ENCODE measurements at places on chromosomes 12 and 14.
A peak's percentile ranks its signal among the peaks of the same experiment; 100 is the strongest.

GRCh38 chr14:88106377-88106776, 101.4 kb downstream of the GPR65 start:
- no peak for DNase-seq

GRCh38 chr12:58481811-58482210, 438.5 kb downstream of the LRIG3 start:
- no peak for DNase-seq

DNA sequence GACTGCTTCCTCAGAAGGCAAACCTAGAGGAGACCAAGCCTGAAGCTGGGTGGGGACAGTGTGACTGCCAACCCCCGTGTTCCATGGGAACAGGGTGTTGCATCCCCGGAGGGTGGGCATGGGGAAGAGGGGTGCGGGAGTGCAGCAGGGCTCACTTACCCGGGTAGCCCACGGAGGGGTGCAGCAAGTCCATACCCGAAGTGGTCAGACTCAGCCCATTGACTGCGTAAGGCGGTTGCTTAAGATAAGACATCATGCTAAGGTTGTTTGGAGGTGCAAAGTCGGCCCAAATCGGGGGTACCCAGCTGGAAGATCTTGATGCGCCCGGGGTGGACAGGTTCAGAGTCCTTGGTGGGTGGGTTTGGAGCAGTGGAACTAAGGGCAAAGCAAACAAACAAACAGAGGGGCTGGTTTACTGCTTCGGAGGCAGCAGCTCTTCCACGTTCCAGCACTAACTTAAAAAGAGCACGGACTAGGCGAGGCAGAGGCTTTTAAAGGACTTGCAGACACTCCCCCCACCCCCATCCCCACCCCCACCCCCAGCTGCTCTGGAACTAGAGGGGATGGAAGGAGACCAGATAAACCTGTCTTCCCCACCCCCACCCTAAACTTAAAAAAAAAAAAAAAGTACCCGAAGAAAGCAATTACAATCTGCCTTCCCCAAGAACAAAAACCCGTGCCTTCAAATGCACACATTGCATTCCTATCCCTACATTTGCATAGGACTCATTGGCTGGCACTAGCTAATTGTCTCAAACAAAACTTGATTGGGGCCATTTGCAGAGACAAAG, 4.9 kb downstream of the OTX2 start:
- DNase-seq, result no peak

DNA sequence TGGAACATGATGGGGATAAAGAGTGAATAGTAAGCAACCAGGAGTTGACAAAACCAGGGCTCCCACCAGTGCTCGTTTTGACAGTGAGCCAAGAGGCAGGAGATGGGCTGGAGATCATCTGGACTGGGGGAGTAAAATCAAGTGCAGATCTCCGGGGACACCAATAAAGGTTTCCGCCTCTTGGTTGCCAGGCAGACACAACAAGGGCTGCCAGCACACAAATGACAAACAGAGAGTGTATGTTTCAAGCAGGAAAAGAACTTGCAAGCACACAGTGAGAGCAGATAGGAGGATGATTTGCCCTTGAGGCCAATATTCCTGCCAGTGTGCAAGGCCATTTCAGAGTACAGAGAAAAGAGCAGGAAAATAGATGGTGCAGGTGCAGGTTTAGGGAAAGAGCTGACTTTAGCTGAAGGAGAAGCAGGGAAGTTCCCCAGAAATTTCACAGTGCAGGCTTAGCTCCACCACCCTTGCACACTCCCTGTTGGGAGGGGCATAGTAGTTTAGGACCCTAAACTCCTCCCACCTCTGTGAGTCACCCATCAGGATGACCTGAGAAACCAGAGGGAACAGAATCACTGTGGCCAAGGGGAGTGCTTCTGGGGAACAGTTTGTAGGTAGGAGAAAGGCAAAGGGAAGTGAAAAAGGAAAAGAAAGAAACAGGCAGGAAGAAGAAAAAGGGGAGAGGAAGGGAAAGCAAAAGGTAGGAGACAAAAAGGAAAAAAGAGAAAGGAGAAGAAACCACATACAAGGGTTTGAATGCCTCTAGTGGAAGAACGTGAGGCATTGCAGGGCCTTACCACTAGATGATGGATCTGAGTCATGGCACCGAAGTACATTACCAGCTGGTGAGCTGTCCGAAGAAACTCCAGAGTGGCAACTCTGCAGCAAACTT, 404.4 kb downstream of the SLC6A15 start:
- no peak for DNase-seq

GRCh38 chr14:93522221-93522620, 91.5 kb downstream of the UNC79 start:
- no peak for DNase-seq

DNA sequence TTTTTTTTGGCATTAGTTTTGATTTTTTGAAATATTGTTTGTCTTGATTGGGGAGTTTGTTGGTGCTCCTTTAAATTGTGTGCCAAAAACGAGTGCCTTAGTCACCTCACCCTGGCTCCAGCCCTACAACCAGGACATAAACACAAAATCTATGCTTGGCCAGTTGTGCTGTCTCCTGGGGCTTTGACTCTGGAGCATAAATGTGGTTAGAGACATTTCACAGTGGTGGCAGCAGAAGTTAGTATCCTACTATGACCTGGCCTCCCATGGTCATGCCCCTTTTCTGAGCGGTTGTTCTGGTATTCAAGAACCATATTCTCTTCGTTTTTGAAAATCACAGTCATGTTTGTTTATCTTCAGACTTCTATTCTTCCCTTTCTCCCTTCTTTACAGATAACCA, 70.7 kb upstream of the PSMA6 start:
- DNase-seq, result no peak

GRCh38 chr12:129101404-129101803, 248.1 kb downstream of the GLT1D1 start:
- no peak for DNase-seq

GRCh38 chr12:59780605-59781135, 184.8 kb downstream of the SLC16A7 start:
- peak; percentile 11 for DNase-seq

DNA sequence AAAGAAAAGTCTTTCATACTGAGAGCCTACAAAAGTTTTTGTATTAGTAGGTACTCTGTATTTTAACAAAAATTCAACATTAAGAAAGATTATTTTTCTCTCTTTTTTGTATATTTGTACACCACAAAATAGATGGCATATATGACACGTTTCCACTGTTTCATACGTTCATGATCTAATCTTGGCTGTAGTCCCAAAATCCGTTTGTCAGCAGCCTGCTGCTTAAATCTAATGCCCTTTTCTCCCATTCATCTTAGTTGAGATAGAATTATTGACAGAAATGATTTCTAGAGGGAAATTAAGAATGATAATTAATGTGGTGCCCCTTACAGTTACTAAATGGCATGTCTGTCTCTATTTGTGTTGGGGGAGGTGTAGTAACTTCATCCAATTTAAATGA, 140.7 kb upstream of the NOVA1 start:
- no peak for DNase-seq

GRCh38 chr14:37787879-37788494, 192.6 kb downstream of the TTC6 start:
- DNase-seq, result no peak

DNA sequence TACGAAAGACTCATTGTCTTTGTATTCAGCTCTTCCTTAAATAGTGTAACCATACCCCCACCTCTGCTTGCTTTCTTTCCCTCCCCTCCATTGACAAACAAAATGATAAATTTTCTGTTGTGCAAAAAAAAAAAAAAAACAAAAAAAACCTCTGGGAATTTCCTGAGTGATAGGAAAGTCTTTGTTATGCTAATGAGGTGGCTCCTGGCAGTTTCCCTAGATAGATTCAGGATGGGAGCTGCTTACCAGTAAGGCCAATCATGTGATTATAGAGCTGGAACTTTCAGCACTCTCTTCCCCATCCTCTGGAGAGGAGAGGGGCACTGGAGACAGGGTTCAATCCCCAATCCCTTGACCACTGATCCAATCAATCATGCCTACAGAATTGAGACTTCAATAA, 120.5 kb downstream of the NUAK1 start:
- no peak for DNase-seq

DNA sequence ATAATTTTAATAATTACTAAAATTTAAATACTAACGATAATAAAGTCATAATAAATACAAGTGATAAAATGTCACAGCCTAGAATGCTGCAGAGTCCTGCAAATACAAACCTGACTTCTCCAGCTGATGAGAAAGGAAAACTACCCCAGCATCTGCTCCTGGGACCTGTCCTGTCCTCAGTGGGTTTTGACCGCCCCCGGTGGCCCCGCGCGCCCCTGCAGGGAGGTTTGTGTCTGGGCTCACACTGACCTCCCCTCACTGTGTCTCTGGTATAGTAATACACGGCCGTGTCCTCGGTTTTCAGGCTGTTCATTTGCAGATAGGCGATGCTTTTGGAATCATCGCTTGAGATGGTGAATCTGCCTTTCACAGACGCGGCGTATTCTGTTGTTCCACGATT, 1139.4 kb downstream of the TMEM121 start:
- DNase-seq, result no peak

DNA sequence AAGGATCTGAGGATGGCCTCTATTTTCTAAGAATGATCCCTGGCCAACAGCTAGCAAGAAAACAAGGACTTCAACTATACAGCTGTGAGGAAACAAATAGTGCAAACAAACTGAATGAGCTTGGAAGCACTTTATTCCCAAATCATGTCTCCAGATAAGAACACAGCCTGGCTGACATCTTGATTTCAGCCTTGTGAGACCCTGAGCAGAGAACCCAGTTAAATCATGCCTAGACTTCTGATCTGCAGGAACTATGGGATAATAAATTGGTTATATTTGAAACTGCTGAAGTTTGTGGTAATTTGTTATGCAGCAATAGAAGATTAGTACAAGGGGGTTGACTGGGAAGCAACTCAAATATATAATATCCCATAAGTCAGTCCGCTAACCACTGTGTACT, 183.9 kb upstream of the BMP4 start:
- DNase-seq, result no peak

GRCh38 chr14:85461432-85462133, 68.4 kb upstream of the FLRT2 start:
- DNase-seq, result no peak

GRCh38 chr12:55930771-55931316, at the start of gene DGKA:
TSS of gene DGKA (plus strand) at chr12:55931162. CDS start at chr12:55936504, 5,342 bp downstream.
- no peak for DNase-seq

DNA sequence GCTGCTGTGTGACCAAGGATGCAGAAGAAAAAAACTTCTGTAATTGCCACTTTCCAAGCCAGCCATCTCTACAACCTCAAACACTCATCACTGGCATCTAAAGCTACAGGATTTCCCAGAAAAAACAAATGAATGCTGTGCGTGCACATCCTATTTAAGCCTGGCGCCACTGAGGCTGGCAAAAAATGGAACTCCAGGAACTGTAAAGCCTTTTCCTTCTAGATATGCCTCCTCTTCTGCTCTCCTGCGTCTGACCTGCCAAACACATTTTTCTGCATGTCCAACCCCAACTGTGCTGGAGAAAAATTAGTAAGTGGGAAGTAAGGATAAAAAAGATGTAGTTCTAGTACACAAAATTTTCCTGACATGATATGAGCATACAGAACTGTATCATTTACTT, 184.9 kb downstream of the ITPR2 start:
- DNase-seq, result no peak

DNA sequence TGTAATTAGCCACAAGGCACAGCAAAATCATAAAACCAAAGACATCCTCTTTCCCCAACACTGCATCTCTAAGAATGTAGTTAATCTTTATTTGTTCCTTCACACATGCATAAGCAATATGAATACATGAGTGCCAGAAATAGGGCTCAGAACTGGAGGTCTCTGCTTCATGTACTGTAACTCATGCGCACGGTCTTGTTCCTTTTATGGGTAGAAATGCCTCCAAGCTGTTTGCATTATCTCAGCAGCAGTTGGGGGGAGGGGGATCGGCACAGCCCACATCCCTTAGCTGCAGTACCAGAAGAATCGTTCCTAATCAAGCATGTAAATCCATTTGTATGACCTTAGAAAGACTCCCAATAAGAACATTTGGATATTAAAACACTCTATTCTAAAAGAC, 20.0 kb downstream of the RHOJ start:
- DNase-seq, result no peak

GRCh38 chr12:58269476-58269875, 328.1 kb downstream of the ATP23 start:
- DNase-seq, result no peak

GRCh38 chr12:79324571-79324970, 366.2 kb downstream of the PAWR start:
- DNase-seq, result no peak

- no peak for DNase-seq
These were observed 75.0 kb upstream of the CCDC60 start for GRCh38 chr12:119259484-119259883.

GRCh38 chr14:99394602-99395156, 86.0 kb downstream of the SETD3 start:
- no peak for DNase-seq

DNA sequence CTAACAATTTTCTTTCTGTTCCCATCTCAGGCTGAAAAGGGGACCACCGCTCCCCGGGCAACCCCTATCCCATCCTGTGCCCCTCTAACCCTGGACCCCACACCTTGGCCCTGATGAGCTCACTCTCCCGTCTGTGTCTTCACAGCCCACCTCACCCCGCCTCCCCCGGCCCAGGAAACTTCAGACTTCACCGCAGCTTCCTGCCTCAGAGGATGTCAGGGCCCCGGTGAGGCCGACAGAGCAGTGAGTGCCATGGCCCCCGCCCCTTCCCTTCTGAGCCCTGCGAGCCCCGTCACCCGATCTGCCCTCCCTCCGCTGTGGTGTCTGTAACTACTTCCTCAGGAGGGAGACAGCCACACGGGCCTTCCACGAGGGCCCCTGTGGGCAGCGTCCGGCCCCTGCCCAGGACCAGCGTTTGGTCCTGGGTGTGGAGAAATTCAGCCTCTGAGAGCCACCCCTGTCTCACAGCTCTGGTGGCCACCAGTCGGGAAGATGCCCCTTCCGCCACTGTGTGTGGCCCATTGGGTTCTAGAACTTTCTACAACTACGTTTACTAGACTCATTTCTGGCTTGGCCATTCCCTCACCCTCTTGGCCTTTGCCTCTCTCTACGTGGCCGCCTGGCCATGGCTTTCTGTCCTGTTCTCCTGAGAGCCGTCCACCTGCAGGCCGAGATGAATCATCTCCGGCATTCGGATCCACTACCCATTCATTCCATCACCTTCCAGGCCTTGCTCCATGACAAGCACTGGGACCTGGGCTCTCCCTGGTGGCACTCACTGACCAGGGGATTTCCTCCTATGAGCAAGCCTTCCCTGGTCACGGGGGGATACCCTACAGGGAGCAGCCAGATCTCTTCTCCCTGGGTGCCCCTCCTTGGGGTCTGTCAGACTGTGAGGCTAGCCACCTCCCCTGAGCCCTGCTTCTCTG, 3.4 kb downstream of the RHOF start:
- no peak for DNase-seq

GRCh38 chr12:128853600-128854197, 421 bp downstream of the GLT1D1 start:
- no peak for DNase-seq

DNA sequence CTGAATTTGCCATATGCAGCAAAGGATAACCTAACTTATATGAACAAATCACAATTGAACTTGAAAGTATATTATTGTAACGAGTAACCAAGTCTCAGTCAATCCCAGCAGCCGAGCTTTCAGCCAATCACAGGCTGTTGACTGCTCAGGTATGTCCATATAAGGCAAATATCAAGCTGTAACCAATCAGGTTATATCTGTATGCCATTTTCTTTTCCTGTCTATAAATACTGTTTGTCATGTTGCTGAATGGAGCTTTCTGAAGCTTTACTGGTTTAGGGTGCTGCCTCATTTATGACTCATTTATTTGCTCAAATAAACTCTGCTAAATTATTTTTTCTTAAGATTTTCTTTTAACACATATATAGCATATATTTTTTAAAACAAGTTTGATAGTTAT, 1059.5 kb downstream of the GALC start:
- DNase-seq, result no peak

- no peak for DNase-seq
These were observed 216.2 kb downstream of the DUSP6 start for GRCh38 chr12:89135976-89136634.

- DNase-seq, result no peak
These were observed 5.8 kb downstream of the SLC48A1 start for GRCh38 chr12:47778881-47779280.
